ENCODE measurements at places on chromosomes 6 and 20.
A peak's percentile ranks its signal among the peaks of the same experiment; 100 is the strongest.

- DNase-seq, result no peak
Observed at GRCh38 chr6:40492187-40492586, 95.0 kb downstream of the LRFN2 start.

- no peak for DNase-seq
Observed at GRCh38 chr6:110643175-110643574, 166.8 kb upstream of the SLC22A16 start.

DNA sequence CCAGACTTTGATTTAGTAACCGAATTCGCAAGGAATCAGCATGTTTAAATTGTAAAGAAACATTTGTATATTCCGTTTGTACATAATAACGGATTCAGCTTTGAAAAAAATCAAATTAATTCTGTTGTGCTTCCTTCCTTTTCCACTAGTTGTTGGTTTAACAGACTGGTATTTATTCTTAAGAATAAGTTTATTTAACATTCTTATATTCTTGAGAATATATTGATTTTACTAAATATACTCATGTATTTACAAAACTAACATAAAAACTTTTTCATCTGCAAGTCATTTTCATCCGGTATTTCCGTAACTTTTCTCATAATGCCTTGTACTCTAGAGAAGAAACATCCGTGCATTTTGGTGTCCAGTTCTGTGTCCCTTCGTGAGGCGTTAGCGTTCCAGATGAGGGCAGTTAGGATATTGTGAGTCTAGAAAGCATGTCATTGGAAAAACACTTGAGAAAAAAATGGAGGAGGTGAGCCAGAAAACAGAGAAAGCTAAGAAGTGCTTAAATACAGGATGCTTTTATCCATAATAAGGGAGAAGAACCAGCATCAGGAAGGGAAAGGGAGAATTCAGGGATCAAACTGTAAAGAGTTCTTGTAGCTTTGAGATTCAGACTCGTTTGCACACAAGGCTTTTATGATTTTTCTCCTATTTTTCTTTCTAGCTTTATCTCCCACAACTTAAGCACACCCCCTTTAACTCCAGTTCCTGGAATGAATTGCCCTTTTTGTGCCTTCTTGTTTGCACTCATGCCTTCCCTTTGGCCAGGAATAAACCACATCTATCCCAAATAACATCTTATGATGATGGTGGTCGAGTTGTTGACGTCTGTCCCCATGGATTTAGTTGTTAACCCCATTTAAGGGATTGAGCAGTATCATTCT, 1.8 kb downstream of the WRNIP1 start:
- DNase-seq, result peak; percentile 30

DNA sequence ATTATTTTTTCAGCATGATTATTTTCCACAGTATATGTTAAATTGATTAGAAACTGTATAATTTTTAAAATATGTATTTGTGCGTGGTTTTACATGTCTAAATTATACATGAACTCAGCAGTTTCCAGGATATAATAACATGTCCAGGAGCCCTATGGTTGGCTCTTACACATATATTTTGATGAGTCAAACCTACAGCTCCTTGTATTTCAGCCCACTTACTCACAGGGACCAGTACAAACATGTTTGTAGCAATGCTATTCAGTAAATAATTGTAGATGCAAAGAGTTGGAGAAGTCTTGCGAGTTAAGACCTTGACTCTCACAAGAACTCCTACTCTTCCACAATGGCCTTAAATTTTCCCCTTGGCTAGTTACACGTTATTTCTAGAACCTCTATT, 107.2 kb upstream of the SASH1 start:
- no peak for DNase-seq

DNA sequence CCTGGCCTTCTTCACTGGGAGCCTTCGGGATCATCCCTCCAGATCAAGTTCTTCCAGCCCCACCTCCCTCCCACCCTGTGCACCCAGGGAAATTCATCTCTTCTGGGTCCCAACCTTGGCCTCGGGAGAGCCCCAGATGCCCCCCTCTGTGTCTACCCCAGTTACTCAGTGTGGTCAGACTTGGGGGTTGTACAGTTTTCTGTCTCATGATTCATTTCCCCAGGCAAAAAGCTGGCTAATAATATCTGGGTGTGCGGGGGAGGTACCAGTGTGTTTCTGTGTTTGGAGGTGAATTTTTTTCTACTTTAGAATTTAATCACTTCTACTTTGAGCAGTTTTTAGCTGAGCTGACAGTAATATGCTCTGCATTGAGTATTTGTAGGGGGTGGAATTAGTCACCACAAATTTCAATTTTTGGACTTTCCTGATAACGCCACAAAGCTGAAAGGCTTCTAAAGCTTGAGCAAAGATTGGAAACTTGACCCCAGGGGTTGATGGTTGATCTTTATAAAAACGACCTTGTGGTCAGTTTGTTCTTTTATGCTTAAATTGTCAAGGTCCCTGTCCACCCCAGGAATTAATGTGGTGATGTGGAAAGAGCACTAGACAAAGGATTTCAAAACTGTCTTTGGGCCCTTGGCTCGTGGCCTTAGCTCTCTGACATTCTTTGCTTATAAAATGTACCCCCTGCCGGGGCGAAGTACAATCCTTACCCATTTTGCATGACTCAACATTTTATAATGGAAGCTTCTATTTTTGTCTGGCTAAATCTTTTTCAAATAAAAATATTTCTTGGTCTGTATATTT, 284.7 kb upstream of the TAB2 start:
- DNase-seq, result peak; percentile 93

DNA sequence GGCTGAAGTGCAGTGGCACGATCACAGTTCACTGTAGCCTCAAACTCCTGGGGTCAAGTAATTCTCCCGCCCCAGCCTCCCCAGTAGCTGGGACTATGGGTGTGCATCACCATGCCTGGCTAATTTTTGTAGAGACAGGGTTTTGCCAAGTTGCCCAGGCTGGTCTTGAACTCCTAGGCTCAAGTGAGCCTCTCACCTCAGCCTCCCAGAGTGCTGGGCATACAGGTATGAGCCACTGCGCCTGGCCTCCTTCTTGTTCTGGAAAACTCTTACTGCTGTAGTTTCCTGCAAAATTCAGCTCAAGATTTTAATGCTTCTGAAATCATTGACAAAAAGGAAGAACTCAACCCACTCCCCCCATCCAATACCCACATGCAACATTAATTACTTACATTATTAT, 21.9 kb upstream of the KCNG1 start:
- DNase-seq, result no peak

DNA sequence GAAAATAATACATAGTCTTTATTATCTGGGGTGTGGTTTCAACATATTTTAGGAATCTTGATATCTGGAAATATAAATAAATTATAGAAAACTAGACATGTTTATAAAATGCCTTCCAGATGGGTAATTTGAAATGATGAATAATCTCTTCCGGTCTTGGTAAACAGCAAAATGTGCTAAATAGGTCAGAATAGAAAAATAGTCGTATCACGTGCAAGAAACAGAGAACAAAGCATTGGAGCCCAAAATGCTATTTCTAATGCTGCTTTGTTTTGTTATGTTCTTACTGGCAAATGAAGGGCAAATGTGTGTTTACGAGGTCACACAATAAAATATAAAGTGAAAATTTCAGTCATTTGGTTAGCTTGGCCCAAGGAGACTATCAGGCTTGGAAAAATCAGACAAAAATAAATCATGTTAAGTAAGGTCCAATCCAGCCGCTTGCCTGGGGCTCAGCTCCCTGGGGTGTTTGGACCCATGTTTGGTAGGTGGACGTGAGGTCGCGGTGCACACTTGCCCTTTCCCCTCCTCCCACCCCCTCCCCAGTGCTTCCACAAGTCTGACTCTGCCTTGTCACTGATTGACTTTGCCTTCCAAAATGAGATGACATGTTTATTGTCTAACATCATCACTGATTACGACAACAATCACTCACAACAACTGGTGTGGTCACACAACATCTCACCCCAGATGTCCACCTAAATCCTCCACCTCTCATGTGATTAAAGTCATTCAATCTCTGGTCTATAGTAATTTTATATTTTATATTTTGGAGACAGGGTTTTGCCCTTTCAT, 56.0 kb downstream of the RIN2 start:
- peak; percentile 82 for DNase-seq

GRCh38 chr20:59152559-59153354, 10.9 kb upstream of the ZNF831 start:
- no peak for DNase-seq

DNA sequence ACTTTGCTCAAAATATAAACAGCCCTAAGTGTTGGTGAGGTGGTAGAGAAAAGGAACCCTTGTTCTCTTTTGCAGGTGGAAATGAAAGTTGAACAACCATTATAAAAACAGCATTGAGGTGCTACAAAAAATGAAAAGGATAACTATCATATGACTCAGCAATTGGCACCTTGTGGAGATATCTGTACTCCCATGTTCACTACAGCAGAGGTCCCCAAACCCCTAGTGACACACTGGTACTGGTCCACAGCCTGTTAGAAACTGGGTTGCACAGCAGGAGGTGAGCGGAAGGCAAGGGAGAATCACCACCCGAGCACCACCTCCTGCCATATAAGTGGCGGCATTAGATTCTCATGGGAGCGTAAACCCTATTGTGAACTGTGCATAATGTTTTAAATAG, 267.4 kb upstream of the THEMIS start:
- no peak for DNase-seq

- no peak for DNase-seq
Observed at GRCh38 chr6:25697537-25698340, 45.7 kb downstream of the SCGN start.

GRCh38 chr6:37840143-37840939, 20.8 kb downstream of the ZFAND3 start:
- DNase-seq, result no peak

GRCh38 chr20:53003420-53004154, 31.4 kb downstream of the TSHZ2 start:
- peak; percentile 83 for DNase-seq

- no peak for DNase-seq
Observed at GRCh38 chr6:24915641-24916040, 20.1 kb downstream of the RIPOR2 start.

- DNase-seq, result no peak
Observed at GRCh38 chr20:49785149-49785851, 27.3 kb upstream of the SLC9A8 start.

DNA sequence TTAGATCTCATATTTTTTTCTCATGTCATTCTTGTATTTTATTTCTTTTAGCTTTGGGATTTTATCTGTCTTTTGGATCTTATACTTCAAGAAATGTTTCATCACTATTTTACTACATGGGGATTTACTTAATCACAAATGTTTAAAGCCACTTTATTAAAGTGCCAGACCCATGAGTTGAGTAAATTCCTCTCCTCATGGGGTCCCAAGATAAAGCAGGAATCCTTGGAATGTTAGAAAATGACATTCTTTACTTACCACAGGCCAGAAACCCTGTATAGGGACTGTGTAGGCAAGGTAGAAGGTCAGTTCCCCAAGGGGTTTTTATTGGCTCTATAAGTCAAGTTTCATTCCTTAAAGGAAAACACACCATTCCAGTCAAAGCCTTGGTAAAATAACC, 28.4 kb upstream of the OR2J2 start:
- no peak for DNase-seq

- DNase-seq, result peak; percentile 58
Observed at GRCh38 chr6:111210194-111210728, 123.0 kb downstream of the SLC16A10 start.

DNA sequence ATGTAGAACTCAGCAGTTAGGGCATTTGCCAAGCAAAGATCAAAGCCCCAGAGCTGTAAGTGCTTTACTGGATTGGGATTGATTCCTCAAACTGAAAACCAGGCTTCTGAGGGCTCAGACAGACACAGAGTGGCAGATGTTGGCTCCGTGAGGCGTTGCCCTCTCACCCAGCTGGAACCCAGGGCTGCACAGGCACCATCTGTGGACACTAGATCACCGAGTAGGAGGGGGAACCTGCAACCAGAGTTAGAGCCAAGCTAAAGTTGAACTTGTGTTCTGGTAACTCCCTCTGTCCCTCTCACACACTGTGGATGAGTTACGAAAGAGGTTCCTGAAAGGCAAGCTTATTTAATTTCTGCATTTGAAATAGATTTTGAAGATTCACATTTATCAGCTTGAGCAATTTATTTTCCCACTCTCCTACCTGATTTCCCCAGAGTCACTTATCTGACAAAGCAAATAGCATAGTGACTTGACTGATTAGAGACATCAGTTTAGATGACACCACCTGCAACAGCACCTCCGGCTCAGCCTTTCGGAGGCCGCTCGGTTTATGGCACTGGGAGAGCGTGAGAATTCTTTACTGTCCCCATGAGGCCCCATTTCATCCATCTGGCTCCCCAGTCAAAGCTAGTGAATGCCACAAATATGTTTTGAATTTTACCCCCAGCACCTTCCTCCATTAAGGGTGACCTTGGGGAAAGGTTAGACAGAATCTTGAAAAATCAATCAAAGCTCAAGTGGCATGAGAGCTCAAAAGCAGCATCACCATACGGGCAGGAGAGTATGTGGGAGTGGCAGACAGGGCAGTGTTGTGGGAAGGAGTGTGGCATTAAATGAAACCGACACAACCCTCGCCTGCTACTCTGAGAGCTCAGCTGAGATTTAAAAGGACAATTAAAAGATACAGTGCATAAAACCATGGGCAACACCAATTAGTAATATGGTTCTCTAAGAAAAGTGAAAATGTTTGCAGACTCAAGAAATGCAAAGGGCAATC, 48.5 kb downstream of the RPF2 start:
- peak; percentile 31 for DNase-seq
